ENCODE measurements at places on chromosomes 6 and 20.

- no peak for DNase-seq
Observed at GRCh38 chr6:157625764-157626163, 197.3 kb upstream of the SNX9 start.

DNA sequence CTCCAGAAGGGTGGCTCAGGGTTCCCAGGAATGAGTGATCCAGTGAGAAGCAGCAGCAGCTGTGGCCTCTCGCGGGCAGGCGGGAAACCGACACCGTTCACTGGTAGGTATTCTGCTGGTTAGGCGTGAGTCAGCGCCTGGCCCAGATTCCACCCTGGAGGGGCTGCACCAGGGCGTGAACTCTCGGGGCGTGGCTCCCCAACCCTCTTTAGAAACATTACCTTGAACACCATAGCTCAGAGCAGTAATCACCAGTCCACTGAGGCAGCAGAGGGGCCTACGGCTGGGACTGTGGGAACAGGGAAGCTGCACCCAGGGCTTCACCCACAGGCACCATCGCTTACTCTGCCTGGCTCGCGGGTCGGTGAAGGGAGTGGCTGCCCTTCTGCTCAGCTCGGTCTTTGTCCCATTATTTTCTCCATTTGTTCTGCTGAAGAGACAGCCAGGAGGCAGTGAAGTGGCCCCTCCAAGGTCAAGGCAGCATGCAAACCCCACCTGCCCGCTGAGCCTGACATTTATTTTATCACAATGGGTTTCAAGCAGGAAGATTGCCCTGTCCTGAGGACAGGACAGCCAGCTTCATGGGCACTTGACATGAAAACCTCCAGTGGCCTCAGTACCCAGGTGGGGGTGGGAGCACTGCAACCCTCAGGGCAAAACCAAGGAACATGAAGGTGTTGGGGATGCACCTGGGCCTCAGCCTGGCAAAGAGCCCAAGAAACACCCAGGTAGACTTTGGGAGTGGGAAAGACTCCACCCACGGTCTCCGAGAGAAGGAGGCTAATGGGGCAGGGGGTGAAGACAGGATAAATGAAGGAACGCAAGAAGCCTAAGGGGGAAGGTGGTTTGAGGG lies 51.0 kb upstream of the CD93 start:
- no peak for DNase-seq

DNA sequence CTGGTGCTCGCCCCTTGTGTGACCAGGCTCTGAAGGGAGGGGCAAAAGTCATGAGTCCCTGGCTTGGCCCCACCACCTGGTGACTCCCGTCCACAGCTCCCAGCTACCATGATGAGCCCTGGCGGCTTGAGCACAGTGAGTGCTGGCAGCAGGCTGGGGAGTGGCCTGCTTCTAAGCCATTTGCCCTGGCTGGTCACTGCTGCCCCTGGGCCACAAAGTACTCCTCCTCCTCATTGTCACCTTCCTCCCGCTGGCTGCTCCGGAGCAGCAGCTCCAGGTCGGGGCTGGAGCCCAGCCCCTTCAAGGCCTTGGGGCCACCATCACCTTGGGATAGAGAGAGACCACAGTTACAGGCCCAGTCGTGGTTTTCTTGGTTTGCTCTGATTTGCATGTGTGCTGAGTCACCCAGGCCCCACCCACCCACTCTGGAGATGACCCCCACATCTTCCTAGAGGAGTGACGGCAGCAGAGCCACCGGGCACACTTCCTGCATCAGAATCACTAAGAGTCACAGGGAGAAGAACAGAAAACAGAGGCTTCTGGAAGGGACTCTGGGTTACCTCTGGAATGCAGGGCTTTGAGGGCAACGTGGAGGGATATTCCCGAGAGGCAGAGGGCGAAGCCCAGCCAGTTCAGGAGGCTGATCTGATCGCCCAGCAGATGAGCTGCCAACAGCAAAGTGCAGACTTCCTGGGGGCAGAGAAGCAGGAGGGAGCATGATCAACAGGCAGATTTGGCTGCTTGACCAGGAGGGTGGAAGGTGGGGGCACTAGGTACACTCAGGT lies 42.1 kb upstream of the CDH22 start:
- DNase-seq, result peak; percentile 14

DNA sequence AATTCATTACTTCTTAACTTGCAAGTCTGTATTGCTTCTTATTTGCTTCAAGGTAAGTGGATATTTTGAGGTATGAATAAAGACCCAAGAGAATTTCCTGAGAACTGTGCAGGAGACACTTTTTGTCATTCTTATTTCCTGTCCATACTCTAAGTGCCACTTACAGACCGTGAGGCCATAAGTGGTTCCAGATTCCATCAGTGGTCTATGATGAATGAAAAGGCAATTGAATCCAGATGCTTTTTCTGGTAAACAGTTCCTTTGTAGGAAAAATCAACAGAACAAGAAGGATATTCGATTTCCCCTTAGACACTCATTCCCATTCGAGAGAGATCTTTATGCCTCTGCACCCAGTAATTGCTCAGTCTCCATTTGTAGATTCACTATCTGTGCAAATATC lies 58.3 kb upstream of the PDE10A start:
- no peak for DNase-seq

- DNase-seq, result no peak
Observed at GRCh38 chr6:86128130-86128814, 485.6 kb upstream of the SYNCRIP start.

DNA sequence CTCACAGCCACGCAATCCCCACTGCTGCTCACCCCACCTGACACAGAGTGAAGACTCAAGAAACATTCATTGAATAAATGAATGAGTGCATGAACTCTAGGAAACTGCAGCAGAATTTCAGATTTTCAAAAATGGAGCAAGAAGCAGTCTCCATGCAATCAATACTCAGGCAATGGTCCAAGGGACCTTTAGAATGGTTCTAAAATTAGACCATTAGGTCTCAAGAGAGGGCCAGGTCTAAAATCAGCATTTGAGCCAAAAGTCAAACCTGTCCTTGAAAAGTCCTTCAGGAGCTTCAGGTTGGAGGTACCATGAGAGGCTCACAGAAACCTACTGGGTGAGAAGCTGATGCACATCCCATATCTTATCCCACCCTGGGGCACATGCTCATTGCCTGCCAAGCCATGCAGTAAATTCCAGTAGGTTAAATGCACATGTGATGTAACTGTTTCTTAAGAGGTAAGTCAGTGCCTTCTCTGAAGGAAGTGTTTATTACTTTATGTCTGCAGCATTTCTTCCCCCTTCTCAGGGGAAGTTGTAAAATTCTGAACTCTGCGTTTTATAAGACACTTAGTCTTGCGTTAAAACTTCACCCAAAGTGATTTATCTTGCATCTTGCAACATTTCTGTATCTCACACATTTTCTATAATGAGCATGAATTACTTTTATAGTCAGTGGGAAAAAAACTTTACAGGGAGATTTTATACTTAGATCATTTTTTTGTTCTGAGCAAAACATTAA lies 126.6 kb downstream of the ADAT2 start:
- no peak for DNase-seq

GRCh38 chr6:122736163-122736562 lies 43.4 kb upstream of the FABP7 start:
- DNase-seq, result no peak

DNA sequence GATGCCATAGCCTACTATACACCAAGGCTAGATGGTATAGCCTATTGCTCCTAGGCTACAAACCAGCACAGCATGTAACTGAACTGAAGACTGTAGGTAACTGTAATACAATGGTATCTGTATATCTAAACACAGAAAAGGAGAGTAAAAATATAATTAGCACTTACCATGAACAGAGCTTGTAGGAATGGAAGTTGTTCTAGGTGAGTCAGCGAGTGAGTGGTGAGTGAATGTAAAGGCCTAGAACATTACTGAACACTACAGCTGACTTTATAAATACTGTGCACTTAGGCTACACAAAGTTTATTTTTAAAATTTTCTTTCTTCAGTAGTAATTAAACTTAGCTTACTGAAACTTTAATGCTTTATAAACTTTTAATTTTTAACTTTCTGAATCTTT lies 129.5 kb downstream of the BTBD9 start:
- no peak for DNase-seq

DNA sequence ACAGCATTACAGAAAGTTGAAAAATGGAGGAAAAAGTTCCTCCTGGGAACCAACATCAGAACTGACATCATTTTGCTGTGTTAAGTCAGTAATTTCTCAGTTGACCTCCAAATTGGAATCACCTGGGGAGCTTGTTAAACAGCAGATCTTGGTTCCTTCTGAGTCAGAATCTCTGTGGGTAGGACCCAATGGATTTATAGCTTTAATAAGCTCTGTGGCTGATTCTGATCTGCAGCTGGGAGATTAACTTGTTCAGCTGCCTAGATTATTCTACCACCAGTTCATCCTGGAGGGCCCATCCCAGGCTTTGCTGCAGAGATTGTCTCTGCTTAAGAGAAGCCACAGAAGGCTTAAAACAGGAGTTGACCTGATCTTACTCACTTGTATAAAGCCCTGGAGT lies 90.7 kb upstream of the POPDC3 start:
- no peak for DNase-seq

DNA sequence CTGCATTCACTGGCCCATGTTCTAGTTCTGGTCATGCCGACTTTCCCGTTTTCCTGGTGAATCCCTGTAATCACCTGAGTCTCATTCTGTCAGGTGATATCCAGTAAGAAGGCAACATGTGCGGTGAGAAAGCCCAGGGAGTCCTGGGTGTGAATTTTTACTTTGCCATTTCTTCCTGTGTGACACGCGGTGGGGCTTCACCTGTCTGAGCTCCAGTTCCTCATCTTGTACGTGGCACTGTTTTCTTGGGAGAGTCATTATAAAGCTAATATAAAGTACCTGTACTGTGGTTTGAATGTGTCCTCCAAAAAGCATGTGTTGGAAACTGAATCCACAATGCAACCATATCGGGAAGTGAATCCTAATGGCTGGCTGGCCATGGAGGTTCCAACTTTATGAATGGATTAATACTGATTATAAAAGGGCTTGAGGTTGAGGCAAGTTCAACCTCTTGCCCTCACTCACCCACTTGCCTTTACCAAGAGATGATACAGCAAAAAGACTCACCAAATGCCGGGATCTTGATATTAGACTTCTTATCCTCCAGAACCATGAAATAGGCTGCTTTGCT lies 5.1 kb downstream of the HLA-E start:
- no peak for DNase-seq

GRCh38 chr6:135703621-135704020 lies 147.9 kb upstream of the PDE7B start:
- DNase-seq, result no peak

DNA sequence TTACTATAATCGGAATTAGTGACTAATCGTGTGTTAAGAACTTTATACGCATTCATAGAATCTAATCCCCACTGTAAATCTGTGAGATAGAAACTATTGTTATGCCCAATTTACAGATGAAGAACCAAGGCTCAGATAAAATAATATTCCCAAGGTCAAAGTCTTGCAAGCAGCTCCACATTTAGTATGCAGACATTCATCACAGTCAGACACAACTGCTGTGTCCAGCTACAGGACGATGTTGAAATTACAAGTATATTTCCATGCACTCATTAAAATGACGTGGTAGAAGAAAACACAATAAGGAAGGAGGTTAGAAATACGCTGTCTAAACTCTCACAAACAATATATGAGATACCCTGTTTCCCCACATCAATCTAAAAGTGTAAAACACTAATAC lies 82.5 kb downstream of the PREX1 start:
- no peak for DNase-seq

DNA sequence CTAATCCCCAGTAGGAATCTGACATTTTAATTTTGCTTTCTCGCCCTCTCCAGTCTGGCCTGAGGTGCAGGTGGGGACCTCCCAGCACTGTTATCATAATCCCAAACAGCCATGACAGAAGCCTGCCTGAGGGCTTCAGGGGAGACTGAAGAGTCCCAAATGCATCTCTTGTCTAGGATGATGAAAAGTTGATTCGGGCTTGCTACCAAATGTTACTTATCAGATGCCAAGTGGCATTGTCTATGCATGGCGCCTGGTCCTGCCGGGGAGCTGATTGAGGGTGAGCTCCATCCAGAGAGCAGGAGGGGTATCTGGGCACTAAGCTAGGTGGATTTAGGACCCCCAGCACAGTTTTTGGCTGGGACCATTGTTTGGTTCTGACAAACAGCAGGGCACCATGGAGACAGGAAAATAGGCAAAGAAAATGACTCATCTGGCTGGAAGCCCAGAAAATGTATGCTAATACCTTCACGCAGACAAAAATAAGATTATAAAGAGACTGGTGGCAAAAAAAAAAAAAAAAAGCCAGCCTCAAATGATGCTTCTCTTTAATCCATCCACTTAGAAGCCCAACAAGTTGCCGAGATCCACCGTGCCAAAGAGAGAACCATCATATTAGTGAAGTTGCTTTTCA lies 513.7 kb upstream of the SULF2 start:
- DNase-seq, result no peak

DNA sequence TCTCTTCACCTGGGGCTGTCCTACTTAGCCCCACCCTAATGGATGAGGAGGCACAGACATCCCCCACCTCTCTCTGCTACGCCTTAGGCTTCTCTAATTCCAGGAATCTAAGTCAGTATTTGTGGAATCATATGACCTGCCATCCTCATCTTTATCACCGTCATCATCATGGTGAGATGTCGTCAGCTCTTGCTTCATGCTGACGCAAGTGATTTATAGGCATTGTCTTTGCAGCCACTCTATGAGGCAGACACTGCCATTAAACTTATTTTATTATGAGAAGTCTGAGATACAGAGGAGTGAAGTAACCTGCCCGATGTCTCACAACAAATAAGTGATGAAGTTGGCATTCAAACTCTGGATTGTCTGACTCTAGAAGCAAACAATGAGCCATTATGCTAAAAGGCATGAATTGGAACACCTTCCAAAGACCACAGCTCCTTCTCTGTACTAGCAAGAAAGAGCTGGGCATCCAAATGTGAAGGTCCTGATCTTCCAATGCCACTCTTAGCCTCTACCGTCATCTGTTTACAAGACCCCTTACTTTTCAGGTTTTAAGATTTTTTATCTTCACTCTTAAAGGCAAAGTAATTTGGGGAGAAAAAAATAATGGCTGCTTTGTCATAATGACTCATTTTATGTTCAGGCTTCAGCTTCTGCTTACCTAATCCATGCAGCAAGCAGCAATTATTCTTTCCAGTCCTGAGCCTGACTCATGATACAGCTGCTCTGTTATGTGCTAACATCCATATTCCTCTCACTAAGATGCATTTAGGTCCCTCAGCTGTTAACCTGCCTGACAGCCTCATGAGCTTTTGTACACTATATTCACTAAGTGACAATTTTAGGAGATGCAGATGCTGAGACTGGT lies 113.7 kb upstream of the BCLAF1 start:
- DNase-seq, result no peak

GRCh38 chr6:144248476-144249301 lies 36.4 kb upstream of the UTRN start:
- no peak for DNase-seq

- no peak for DNase-seq
Observed at GRCh38 chr6:56314683-56315523, 67.5 kb upstream of the COL21A1 start.

DNA sequence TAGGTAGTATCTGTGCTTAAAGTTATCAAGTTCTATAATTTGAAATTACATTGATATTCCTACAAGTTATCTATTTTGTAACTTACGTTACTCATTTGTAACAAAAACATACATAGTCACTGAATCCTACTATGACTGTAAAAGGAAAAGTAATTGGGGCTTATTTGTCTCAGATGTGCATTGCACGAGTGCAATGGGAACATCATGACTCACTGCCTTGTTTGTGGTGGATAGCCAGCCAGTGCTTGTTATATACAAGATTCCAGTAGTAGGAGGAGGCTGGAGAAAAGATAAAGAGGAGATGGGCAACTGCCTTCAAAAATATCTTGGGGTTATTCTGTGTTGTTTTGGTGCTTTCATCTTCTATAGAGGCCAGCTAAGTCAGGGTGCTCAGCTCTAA lies 164.1 kb downstream of the RNF144B start:
- DNase-seq, result no peak
